ENCODE measurements at places on chromosomes 3 and 15.
A peak's percentile ranks its signal among the peaks of the same experiment; 100 is the strongest.

DNA sequence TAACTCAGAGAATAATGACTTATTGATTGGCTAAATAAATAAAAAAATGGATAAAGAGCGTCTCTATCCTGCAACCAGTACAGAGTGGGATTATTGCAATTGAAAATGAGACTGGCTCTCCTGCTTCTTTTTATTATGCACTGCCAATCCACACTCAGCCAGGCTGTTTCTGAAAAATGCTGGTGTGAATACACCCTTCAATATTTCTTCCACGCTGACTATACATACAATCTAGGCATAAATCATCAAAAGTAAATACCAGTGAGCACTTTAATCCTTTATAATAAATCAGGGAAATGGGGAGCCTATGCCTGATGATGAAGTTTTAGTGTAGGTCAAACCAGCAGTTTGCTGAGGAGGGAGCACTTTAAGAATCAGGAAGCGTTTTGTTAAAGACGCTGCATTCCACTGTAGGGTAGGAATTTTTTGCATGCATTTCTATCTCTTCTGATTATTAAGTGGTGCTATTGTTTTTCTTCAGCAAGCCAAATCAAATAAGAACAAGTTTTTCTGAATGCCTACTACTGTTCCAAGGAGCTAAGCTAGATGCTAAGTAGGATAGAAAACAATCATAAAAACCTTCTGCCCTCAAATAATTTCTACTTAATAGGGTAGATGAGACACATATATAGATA, 781.5 kb downstream of the TBL1XR1 start:
- no peak for DNase-seq

DNA sequence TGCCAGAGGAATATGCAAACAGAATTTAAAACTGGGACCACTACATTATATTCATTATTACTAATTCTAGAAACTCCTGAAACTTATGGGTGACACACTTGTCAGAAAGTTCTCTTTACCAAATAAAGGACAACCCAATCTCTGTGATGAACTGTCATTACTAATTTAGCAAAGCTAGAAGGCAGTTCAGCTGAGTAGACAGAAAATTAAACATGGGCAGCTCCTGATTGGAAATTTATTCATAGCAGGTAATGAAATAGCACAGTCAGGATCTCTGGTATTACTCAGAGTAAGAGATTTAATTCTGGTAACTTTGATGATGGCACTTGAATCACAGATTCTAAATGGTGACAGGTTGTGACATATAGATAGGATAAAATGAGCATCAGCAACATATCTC, 123.0 kb downstream of the GBE1 start:
- DNase-seq = no peak

DNA sequence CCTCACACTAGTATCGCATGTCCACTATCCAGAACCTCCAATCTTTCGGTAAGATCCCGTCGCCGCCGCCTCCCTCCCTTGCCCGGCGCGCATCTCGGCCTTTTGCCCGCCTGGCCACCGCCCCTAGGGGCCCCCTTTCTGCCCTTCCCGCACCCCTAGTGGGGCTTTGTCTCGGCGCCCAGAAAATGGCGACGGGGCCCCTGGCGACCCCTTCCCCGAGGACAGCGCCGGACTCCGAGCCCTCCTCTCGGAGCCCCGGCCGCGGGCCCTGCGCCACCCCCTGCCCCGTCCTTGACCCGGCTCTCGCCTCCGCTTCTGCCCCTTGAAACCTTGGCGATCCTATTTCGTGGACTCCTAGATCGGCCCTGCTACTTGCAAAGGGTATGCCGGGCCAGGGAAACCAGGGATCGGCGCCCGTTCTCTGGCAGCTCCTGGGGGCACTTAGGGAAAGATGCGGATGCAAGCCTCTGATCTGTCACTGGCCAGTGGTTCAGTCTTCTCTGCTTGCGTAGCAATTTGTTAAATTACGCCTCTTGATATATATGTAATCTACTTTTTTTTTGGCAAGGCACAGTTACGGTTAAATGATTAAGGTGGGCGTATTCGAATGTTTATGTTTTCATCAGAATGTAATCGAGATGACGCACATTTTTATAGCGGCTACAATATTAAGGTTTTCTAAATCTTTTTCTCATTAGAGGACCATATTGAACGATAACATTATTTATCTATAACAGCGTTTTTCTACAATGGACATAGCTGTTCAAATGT, 603 bp downstream of the EIF1B start:
- peak; percentile 66 for DNase-seq

DNA sequence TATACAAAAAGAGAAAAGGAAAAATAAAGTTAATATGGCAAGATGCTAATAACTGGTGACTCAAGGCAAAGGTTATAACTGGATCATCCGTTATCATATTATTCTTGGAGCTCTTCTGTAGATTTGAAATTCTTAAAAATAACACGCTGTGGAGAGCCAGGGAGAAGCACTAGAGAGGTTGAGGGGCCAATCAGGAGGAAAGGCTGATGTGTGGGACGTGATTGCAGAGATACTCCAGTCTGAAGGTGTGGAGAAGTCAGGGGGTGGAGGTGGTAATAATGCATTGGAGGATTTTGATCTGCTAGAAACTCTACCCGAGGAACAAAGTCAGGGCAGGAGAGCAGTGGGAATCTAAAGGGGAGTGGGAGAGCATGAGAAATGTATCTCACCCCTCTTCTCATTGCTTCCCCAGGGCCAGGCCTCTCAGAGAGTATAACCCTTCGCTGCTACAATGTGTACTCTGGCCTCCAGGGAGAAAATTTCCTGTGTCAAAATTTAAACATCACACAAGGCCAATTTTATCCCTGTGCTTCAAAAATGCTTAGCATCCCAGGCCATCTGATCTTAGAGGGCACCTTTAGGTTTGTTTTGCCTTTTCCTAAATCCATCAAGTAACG, 211.5 kb upstream of the SEMA6D start:
- no peak for DNase-seq

DNA sequence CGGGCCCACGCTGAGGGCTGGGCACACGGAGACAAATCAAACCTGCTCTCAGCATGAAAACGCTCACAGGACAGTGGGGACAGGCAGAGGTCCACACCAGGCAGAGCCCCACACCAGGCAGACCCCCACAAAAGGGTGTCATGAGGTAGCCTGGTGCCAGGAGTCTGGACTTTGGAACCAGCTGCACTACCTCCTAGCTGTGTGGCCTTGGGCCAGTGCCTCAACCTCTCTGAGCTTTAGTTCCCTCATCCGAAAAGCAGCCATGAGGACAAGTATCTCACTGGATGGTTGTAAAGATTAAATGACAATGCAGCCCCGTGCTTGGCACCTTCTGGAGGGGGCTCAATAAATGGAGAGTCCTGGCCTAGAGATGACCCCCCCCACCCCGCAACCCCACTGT, 16.5 kb upstream of the CRABP1 start:
- DNase-seq = no peak

GRCh38 chr3:166864473-166865467, 515.3 kb downstream of the ZBBX start:
- no peak for DNase-seq

- no peak for DNase-seq
Observed at GRCh38 chr3:71132995-71133730, 450.4 kb downstream of the FOXP1 start.

- no peak for DNase-seq
Observed at GRCh38 chr3:10763248-10763620, 52.8 kb upstream of the SLC6A11 start.

- DNase-seq = no peak
Observed at GRCh38 chr3:13273604-13274105, 146.5 kb downstream of the NUP210 start.

DNA sequence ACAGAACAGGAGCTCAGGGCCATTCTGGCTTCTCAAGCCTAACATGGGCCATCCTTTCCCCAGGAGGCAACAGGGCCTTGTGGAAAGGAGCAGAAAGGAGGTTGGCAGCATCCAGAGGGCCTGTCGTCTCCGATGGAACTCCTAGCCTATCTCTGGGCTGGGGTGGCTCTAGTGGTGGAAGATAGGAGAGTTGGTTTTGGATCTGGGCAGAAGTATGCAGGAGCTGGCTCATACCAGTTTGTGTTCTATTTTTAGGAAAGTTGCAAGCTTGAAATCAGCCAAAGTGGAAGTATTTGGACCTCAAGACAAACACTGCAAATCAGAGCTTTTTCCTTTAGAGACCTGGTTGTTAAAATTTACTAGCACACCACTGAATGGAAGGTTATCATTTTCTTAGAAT, 35.4 kb upstream of the XCR1 start:
- DNase-seq = no peak

DNA sequence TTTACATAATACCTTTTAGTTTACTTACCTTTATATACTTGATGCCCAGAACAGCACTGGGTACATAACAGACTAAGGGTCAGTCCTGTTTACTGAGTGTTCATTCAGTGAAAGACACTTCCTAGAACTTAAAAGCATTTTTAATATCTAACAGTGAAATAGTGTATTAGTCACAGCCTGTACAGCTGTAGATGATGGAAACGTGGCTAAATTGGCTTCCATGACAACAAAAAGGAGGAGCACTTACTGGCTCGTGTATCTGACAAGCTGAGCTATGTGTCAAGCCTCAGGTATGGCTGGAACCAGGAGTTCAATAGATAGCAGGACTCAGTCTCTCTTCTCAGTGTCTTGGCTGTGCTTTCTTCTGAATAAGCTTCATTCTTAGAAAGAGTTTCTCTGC, 40.2 kb downstream of the CMTM8 start:
- no peak for DNase-seq

- DNase-seq = no peak
Observed at GRCh38 chr15:62565634-62566026, 400.5 kb upstream of the C2CD4B start.

GRCh38 chr3:4599612-4600011, 106.5 kb downstream of the ITPR1 start:
- DNase-seq = no peak

- DNase-seq = no peak
Observed at GRCh38 chr3:99570061-99570460, 68.3 kb upstream of the COL8A1 start.

DNA sequence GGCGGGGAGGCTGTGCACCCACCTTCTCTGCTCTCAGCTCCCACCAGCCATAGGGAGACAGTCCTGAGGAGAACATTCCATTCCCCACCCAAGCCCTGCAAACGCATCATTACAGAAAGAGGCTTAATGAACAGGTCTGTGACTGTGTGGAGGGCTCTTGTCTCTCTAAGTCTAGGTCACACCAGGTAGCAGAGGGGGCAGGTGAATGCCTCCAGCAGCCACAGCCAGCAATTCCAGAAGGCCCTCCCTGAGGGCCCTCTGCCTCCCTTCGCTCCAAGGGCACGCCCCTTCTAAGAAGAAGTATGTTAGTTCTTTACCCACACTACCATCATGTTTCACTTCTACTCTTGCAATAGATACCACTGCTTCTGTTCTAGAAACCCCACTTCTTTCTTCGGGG, 217.5 kb upstream of the BHLHE40 start:
- no peak for DNase-seq

- no peak for DNase-seq
Observed at GRCh38 chr3:182905623-182906022, 74.7 kb downstream of the DCUN1D1 start.

- DNase-seq = no peak
Observed at GRCh38 chr3:32302601-32303398, 64.3 kb downstream of the CMTM8 start.

- DNase-seq = no peak
Observed at GRCh38 chr3:73056014-73056844, 5.2 kb upstream of the EBLN2 start.

GRCh38 chr3:14784087-14784681, 34.6 kb upstream of the FGD5 start:
- DNase-seq = peak; percentile 56

- no peak for DNase-seq
Observed at GRCh38 chr15:57573151-57573550, 18.6 kb upstream of the MYZAP start.

DNA sequence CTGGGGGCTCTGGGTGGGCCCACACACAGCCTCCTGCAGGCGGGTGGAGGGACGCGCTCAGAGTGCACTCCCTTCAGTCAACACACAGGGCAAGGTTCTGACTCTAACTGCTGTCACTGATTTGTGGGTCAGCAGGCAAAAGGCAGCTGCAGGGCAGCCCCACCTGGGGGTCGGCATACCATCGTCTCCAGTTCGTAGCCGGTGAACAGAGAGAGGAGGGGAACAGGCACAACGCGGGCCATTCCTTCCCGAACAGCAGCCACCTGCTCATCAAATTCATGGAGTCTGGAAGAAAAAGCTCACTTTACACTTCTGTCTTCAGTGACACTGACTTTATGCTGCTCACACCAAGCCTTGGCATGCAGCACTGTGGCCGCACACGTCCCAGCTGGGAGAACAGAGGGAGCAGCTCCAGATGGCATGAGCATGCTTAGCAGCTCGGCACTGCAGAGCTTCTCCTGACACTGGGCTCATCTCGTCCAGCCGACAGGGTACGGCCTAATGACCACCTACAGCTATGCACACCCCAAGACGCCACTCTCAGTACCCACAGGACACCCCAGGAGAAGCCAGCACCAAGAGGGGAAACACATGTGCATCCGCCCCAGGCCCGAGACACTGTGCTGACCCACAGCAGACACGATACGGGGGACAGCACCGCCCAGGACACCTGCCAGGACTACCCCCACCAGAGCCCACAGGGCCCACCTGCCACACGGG, 14.4 kb upstream of the OCA2 start:
- no peak for DNase-seq

GRCh38 chr15:88894348-88894818, 961 bp downstream of the HAPLN3 start:
- peak; percentile 44 for DNase-seq

DNA sequence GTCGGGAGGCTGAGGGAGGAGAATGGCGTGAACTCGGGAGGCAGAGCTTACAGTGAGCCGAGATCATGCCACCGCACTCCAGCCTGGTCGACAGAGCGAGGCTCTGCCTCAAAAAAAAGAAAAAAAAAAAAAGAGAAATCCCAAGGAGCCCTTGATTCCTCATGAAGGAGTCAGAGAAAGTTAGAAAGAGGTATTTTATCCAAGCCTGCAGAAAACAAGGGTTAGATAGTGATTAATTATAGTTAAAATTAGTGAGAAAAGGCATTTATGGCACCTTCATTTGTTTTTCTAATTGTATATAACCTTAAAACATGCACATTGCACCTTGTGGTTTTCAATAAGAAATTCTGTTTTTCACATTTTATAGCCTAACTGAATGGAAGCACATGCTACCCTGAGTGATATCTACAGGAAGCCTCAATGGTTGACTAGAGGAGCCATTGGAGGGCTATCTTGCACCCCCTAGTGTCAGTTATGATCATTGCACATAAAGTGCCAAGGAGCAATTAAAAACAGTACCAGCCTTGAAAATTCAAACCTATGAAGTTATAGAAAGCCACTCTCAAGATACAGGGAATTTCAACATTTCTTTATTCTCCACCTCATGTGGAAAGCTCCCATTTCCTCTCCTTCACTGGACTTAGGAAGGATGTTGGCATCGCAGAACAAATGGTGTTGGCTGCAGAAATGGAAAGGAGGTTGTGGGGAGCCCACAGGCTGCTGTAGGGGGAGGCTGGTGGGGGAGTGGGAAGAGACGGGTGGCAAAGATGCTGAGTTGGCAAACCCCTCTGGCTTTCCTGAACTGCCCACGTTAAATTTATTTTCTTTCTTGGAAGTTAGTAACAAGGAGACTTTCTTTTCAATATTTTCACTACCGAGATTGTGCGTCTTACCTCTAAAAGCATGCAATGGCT, 48.5 kb downstream of the ITGA11 start:
- no peak for DNase-seq

- DNase-seq = no peak
Observed at GRCh38 chr3:184037816-184038215, 6.3 kb downstream of the HTR3D start.
